Ovary (tissue), 10 donors: ENCODE measurements at places on chromosomes 3 and 15. TPM values are rescaled to one million over a fixed set of nuclear protein-coding genes. Genes with fewer than 3 reads are reported as not detected.

Gene CTNNB1
- polyA plus RNA-seq: 169 TPM

- no peak for DNase-seq
- H3K36me3 ChIP-seq: no peaks in the 10 kb centered on the region
- no peak overlapping the region for H3K4me3 ChIP-seq
- no peaks in the 10 kb centered on the region for H3K4me1 ChIP-seq
- no peak overlapping the region for H3K27ac ChIP-seq
Measured at GRCh38 chr3:59545374-59545773, 495.5 kb upstream of the CFAP20DC start.

DNA sequence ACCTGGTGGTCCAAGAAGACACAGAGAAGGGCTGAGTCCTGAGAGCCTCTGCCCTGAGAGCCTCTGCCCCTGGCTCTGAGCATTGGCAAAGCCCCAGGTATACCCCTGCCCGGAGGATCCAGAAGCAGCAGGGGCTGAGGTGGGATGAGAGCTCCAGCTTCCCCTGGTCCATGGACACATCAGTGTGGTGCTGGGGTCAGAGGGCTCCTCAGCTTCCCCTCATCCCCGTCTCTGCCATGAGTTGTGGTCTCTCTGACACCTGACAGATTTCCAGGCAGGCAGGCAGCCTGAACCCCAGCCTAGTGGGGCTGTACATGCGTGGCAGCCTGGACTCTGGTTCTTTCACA is 3.5 kb upstream of the KLF15 start:
- H3K27ac ChIP-seq: no peak overlapping the region
- DNase-seq: peak; percentile 17
- no peaks in the 10 kb centered on the region for H3K27me3 ChIP-seq
- no peak overlapping the region for H3K4me3 ChIP-seq
- H3K4me1 ChIP-seq: peaks cover 2% of the 10 kb centered on the region

Gene APOD
- polyA plus RNA-seq: 748 TPM

Gene C15orf62
- 0.33 TPM for polyA plus RNA-seq

Gene P2RY13
- 5.8 TPM for polyA plus RNA-seq

Gene GADL1
- polyA plus RNA-seq: 0.01 TPM

DNA sequence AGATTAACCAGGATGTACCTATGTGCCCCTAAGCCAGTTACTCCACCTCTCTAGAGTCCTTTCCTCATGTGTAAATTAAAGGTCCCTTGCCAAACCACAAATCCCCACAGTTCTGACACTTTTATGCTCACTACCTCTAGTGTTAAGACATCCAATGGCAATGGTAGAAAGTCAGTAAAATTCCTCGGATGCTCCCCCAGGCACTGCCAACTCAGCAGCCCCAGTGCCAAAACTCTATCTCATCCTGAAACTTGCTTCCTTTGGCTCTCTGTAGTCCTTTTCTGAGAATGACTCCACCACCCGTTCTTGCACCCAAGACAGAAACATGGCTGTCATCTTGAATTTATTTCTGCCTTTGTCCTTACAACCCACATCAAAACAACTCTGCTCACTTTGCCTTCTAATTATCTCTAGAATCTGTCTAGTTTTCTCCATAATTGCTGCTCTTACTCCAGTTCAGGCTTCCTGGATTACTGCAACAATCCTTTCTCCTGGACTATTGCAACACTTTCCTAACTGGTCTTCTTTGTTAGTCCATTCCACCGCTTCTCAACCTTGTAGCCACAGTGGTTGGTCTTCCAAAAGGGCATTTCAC is 41.6 kb downstream of the MB21D2 start:
- no peak overlapping the region for H3K27ac ChIP-seq
- DNase-seq: no peak
- no peak overlapping the region for H3K4me3 ChIP-seq
- no peaks in the 10 kb centered on the region for H3K36me3 ChIP-seq

GRCh38 chr3:14806641-14807263 is 12.0 kb upstream of the FGD5 start:
- no peak overlapping the region for H3K4me3 ChIP-seq
- no peaks in the 10 kb centered on the region for H3K36me3 ChIP-seq
- no peaks in the 10 kb centered on the region for H3K27me3 ChIP-seq
- H3K27ac ChIP-seq: no peak overlapping the region
- no peak for DNase-seq

GRCh38 chr3:16866571-16866970 is 18.2 kb upstream of the PLCL2 start:
- no peak overlapping the region for H3K4me3 ChIP-seq
- no peaks in the 10 kb centered on the region for H3K27me3 ChIP-seq
- H3K4me1 ChIP-seq: peaks cover 4% of the 10 kb centered on the region
- no peak for DNase-seq
- no peak overlapping the region for H3K27ac ChIP-seq

Gene SH2D7
- not detected for polyA plus RNA-seq

- no peaks in the 10 kb centered on the region for H3K36me3 ChIP-seq
- no peak for DNase-seq
- H3K4me1 ChIP-seq: peaks cover 4% of the 10 kb centered on the region
- H3K4me3 ChIP-seq: peak overlapping the region; percentile 64
Measured at GRCh38 chr3:121834157-121834670, 646 bp downstream of the IQCB1 start.

- DNase-seq: no peak
- no peaks in the 10 kb centered on the region for H3K4me1 ChIP-seq
- H3K27me3 ChIP-seq: no peaks in the 10 kb centered on the region
- no peak overlapping the region for H3K4me3 ChIP-seq
- H3K36me3 ChIP-seq: no peaks in the 10 kb centered on the region
Measured at GRCh38 chr3:43960448-43960840, 269.7 kb downstream of the ABHD5 start.

- DNase-seq: no peak
- no peaks in the 10 kb centered on the region for H3K4me1 ChIP-seq
- no peak overlapping the region for H3K27ac ChIP-seq
- no peak overlapping the region for H3K4me3 ChIP-seq
Measured at GRCh38 chr3:188888321-188889053, 283.3 kb upstream of the TPRG1 start.

- no peak overlapping the region for H3K27ac ChIP-seq
- H3K4me3 ChIP-seq: no peak overlapping the region
- H3K36me3 ChIP-seq: no peaks in the 10 kb centered on the region
- H3K27me3 ChIP-seq: no peaks in the 10 kb centered on the region
- no peak for DNase-seq
Measured at GRCh38 chr15:57253500-57253899, 122.8 kb upstream of the CGNL1 start.

DNA sequence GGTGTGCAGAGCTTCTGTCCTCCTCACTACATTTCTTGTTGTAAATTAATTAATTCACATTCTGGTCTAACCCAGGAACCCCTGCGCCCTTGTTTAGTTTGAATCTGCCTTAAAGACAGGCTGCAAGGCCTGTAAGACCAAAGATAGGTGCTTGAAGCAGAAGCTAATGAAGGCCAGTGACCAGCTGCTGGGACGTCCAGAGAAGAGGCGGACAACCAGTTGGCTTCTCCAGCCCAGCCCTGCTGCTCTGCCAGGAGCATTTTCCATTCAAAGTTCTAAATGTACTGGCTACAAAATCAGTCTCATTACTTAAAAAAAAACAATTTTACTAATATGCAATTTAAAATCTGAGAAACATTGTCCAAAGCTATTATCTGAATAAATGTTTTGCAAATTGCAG is 43.6 kb downstream of the FSIP1 start:
- no peak overlapping the region for H3K4me3 ChIP-seq
- H3K4me1 ChIP-seq: no peaks in the 10 kb centered on the region
- H3K36me3 ChIP-seq: no peaks in the 10 kb centered on the region
- DNase-seq: no peak

GRCh38 chr3:60363817-60364216 is 887.4 kb downstream of the FHIT start:
- no peak overlapping the region for H3K4me3 ChIP-seq
- no peak overlapping the region for H3K27ac ChIP-seq
- H3K27me3 ChIP-seq: no peaks in the 10 kb centered on the region
- no peaks in the 10 kb centered on the region for H3K36me3 ChIP-seq
- no peak for DNase-seq

Gene GOLGA8J
- polyA plus RNA-seq: not detected

DNA sequence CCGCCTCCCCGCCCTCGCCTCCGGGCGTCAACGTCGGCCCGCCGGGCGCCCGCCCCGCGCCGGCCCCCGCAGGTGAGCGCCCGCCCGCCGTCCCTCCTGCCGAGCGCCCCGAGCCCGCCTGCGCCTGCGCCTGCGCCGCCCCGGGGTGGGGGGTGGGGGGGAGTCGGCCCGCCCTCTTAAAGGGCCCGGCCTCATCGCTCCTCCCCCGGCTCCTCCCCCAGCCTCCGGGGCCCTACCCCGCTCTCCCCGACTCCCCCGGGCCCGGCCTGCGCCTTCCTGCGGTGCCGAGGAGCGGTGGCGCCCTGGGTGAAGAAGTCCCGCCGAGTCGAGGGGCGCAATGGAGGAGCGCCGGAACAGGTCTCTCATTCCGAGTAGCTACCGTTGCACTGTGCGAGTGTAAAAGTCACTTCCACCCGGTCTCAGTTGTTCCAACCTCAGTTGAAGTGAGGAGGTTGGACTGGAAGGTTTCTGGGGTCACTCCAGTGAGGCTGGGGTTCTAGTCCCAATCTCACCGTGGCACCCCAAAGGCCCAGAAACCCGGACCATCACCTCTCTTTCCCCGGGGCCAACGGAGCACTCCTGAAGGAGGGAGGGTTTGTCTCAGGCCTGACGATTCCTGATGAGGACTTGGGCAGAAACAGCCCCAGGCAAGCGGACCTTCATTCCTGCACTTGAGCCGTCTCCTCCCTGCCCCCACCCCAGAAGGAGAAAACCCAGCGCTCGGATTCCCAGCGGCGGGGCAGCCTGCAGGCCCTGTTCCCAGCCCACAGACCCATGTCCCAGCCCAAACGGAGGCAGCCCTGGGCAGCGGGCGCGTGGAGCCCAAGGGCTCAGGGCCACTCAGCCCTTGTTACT is 1.5 kb upstream of the TNK2 start:
- no peaks in the 10 kb centered on the region for H3K27me3 ChIP-seq
- peak overlapping the region; percentile 71 for H3K4me3 ChIP-seq
- peak; percentile 86 for DNase-seq
- H3K27ac ChIP-seq: peak overlapping the region; percentile 38

DNA sequence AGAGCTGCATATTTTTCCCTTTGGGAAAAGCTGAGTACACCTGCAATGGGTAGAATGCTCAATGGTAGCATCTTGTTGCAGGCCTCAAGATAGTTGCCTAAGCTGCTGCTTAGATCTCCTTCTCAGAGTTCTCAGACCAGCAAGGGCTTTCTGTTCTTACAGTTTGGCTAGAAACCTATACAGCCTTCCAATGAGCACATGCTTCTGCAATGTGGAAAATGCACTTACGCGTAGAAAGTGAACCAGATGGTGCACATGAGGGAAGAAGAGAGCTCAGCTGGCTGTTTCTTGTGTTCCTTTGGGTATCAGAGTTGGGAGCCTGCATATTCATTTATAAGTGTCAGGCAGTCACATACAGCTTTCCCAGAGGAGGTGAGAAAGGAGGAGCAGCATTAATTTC is 136.4 kb downstream of the B3GALNT1 start:
- H3K36me3 ChIP-seq: no peaks in the 10 kb centered on the region
- no peak for DNase-seq
- no peak overlapping the region for H3K27ac ChIP-seq

DNA sequence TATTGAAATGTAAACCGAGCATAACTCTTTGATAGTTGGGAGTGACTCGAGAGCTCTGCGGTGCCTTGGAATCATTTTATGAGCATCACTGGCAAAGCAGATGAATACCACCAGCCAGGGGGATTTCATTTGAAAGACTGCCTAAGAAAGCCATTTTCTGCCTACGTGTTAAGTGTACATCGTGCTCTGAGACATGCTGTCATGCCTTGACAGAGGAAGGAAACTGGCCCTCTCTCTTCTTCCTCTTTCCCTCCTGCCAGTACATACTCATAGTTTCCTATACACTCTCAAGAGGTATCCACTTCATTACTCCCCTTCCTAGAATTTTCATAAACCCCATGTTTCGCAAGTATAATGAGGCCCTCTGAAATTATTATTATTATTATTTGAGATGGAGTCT is 8.8 kb downstream of the BCL2A1 start:
- no peaks in the 10 kb centered on the region for H3K4me1 ChIP-seq
- H3K27ac ChIP-seq: no peak overlapping the region
- H3K36me3 ChIP-seq: no peaks in the 10 kb centered on the region

GRCh38 chr3:42129014-42129953 is 38.1 kb downstream of the TRAK1 start:
- H3K27me3 ChIP-seq: no peaks in the 10 kb centered on the region
- H3K4me3 ChIP-seq: no peak overlapping the region
- H3K36me3 ChIP-seq: no peaks in the 10 kb centered on the region
- DNase-seq: no peak
- H3K27ac ChIP-seq: no peak overlapping the region
- H3K4me1 ChIP-seq: no peaks in the 10 kb centered on the region

DNA sequence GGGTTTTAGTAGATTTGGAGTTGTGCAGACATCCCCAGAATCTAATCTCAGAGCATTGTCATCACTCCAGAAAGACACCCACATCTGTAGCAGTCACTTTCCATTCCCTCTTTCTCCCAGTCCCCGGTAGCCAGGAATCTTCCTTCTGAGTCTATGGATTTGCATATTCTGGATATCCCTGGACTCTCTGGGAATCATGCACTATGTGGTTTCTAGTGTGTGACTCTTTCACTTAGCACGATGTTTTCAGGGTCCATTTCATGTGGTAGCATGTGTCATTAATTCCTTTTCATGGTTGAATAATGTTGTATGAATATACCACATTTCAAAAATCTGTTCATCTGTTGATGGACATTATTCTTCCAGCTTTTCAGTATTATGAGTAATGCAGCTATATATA is 29.3 kb downstream of the FBLN2 start:
- no peaks in the 10 kb centered on the region for H3K4me1 ChIP-seq
- H3K27ac ChIP-seq: no peak overlapping the region
- no peak for DNase-seq
- H3K4me3 ChIP-seq: no peak overlapping the region
- no peaks in the 10 kb centered on the region for H3K27me3 ChIP-seq

- no peak overlapping the region for H3K4me3 ChIP-seq
- H3K36me3 ChIP-seq: no peaks in the 10 kb centered on the region
- no peaks in the 10 kb centered on the region for H3K27me3 ChIP-seq
- DNase-seq: no peak
Measured at GRCh38 chr3:182092662-182093262, 381.0 kb downstream of the SOX2 start.

Gene UTS2B
- 0.63 TPM for polyA plus RNA-seq

DNA sequence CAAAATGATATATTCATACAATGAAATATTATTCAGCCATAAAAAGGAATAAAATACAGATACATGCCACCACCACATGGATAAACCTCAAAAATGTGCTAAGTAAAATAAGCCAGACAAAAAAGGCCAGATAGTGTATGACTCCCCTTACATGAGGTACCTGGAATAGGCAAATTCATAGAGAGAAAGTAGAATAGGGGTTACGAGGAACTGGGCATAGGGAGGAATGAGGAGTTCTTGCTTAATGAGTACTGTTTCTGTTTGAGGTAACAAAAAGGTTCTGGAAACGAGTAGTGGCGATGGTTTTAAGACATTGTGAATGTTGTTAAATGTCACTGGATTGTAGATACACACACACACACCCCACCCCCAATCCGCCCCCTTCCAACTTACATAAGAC is 8.2 kb downstream of the RAF1 start:
- H3K27me3 ChIP-seq: no peaks in the 10 kb centered on the region
- DNase-seq: no peak
- H3K27ac ChIP-seq: no peak overlapping the region
- H3K36me3 ChIP-seq: no peaks in the 10 kb centered on the region

GRCh38 chr3:188904670-188905069 is 267.1 kb upstream of the TPRG1 start:
- DNase-seq: no peak
- H3K27me3 ChIP-seq: no peaks in the 10 kb centered on the region
- H3K27ac ChIP-seq: no peak overlapping the region
- no peak overlapping the region for H3K4me3 ChIP-seq
- H3K4me1 ChIP-seq: peaks cover 2% of the 10 kb centered on the region
